Hypothalamus (tissue), 51 donors: ENCODE measurements at places on chromosomes 4 and X.

- DNase-seq, result no peak
Measured at GRCh38 chrX:143869018-143869417, 14.9 kb upstream of the UBE2NL start.

- DNase-seq, result no peak
Measured at GRCh38 chr4:149738156-149738555, 77.5 kb downstream of the IQCM start.

DNA sequence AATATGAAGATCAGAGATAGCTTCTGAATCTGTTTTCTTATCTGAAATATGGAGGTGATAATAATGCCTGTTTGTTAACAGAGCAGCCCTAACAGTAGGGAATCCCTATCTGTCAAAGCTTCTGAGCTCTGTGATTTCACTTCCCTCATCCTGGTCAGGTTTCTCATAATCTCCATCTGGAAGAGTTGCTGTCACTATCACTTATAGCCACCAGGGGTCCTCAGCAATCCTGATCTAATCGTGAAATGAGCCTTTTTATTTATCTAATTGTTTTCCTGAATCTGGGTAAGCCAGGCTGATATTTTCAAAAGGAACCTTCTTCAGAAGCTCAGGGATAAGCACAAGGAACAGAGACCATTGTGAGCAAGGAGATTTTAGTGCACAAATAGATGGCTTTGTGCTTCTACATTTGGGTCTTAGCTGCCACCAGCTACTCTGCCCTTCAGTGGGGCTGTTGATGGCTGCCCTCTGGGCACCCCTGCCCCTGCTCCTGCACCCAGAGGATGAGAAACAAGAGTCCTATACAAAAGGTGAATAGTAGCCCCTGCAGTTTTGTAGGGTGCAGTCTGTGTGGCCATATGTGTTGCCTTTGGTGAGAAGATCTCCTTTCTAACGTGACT, 196.4 kb upstream of the RADX start:
- no peak for DNase-seq

GRCh38 chr4:164442180-164442579, 311.8 kb upstream of the SMIM31 start:
- no peak for DNase-seq

- DNase-seq, result no peak
Measured at GRCh38 chr4:4202510-4202909, 24.2 kb downstream of the OTOP1 start.

- DNase-seq, result no peak
Measured at GRCh38 chrX:48983896-48984295, 12.3 kb upstream of the KCND1 start.

- peak; percentile 21 for DNase-seq
Measured at GRCh38 chr4:153651587-153651986, 32.5 kb upstream of the TLR2 start.

- DNase-seq, result no peak
Measured at GRCh38 chr4:141389649-141390048, 169.0 kb downstream of the ZNF330 start.

DNA sequence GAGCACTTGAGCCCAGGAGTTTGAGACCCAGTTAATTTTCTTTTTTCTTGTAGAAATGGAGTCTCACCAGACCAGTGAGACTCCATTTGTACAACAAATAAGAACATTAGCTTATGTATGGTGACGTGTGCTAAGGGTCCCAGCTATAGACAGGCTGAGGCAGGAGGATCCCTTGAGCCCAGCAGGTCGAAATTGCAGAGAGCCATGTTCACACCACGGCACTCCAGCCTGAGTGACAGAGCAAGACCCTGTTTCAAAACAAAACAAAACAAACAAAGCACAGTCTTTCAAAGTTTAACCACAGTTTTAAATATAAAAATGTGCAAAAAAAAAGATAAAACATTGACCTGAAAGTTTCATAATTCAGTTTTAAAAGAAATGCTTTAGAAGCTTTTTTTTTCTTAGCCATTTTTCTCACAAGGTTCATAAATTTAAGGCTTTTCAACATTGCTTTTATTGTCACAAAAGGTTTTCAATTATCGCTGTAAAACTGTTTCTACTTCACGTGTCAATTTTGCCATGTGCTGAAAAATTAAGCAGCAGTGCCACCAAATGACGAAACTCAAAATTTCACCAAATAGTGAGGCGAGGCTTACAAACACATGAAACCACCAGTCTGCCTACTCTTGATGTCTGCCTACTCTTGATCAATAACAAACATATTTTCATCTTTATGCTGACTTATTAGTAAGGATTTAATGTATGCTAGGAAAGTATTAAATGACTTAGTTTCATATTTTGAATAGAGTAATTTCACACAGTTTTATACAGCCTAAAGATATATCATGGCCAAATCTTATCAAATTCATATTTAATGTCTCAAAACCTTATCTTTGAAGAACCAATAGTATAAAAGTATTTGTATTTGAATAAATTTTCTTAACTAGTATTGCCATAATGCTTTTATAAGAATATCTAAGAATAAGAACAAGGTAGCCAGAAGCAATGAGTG, 126.3 kb downstream of the NEK1 start:
- DNase-seq, result peak; percentile 34

DNA sequence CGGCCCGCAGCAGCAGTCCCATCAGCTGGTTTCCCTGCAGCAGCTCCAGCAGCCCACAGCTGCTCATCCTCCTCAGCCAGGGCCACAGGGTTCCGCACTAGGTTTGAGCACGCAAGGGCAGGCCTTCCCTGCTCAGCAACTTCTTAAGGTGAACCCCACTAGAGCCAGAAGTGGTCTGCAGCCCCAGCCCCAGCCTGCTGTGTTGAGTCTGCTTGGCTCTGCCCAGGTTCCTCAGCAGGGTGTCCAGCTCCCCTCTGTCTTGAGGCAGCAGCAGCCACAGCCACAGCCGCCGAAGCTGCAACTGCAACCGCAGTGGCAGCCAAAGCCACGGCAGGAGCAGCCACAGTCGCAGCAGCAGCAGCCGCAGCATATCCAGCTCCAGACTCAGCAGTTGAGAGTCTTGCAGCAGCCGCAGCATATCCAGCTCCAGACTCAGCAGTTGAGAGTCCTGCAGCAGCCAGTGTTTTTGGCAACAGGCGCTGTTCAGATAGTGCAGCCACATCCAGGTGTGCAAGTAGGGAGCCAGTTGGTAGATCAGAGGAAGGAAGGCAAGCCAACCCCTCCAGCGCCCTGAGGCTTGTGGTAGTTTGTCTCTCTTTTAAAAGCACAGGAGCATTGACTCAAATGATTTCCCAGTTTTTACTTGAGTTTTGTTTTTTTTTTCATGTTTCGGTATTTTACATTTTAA, 4.6 kb downstream of the SUPT20HL1 start:
- no peak for DNase-seq

GRCh38 chrX:22737541-22737940, 262.2 kb upstream of the DDX53 start:
- no peak for DNase-seq

GRCh38 chr4:146975527-146975926, 29.9 kb upstream of the TTC29 start:
- no peak for DNase-seq

DNA sequence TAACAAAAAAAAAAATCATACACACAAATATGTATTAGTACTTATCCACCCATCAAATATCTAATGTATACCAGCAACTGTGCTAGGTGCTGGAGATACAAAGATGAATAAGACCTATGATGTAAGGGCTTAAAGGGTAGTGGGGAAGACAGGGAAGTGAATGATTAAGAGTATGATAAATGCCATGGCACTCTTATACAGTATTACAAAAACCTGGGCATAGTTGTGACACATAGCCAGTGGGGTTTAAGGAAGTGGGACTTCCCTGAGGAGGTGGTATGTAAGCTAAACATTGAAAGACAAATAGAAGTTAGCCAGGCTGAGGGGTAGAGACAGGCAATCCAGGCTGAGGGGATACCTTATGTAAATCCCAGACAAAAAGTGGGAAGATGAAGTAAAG, 23.5 kb downstream of the CHM start:
- DNase-seq, result no peak

GRCh38 chr4:16598597-16599206, 299.7 kb downstream of the LDB2 start:
- DNase-seq, result no peak

DNA sequence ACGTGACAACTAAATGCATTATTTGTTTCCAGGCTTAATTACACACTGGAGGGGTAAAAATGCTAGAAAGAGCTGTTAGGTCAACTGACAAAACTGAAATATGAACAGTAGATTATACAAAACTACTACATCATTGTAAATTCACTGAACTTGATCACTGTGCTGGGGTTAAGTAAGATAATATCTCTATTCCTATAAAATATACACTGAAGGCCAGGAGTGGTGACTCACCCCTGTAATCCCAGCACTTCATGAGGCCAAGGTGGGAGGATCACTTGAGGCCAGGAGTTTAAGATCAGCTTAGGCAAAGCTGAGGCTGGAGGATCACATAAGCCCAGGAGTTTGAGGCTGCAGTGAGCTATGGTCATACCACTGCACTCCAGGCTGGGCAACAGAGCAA, 31.8 kb upstream of the NKX6-1 start:
- DNase-seq, result no peak

GRCh38 chrX:67544281-67545035, 637 bp downstream of the AR start:
- DNase-seq, result peak; percentile 4

DNA sequence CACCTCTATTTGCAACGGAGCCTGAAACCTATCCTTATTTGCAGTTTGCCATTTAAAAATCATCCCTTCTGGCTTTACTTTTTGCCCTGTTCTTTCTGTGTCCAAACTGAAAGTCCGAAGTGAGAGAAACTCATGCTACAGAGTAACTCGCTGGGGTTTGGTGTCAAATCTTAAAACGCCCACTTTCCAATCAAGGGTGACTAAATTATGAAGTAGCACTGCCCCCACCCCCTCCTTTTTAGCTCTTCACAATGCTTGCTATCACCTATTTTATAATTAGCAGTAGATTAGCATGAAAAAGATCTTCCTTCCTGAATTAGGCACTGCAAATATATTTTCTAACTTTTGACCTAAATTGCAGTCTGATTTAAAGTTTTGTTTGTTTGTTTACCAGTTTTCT, 52.5 kb downstream of the VGLL1 start:
- DNase-seq, result no peak

DNA sequence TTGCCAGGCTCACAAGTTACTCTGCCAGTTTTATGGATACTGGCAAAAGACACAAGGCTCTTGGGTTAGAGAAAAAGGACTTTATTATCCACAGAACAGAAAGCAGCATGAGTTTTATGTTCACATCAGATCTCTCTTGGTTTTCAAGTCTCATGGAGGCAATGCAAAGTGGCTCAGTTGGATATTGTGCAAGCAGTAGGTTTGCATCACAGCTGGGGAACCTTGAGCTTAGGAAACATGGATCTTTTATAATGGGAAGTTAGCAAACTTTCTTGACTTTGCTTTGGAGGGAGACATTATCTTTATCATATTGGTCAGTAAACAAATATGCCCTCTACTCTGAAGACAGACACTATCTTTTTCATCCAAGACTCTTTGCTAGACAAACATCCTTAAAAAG, 109.2 kb upstream of the GRPR start:
- no peak for DNase-seq

- DNase-seq, result no peak
Measured at GRCh38 chrX:14899607-14900006, 26.4 kb downstream of the MOSPD2 start.

- no peak for DNase-seq
Measured at GRCh38 chr4:26173619-26174018, 147.2 kb upstream of the RBPJ start.

DNA sequence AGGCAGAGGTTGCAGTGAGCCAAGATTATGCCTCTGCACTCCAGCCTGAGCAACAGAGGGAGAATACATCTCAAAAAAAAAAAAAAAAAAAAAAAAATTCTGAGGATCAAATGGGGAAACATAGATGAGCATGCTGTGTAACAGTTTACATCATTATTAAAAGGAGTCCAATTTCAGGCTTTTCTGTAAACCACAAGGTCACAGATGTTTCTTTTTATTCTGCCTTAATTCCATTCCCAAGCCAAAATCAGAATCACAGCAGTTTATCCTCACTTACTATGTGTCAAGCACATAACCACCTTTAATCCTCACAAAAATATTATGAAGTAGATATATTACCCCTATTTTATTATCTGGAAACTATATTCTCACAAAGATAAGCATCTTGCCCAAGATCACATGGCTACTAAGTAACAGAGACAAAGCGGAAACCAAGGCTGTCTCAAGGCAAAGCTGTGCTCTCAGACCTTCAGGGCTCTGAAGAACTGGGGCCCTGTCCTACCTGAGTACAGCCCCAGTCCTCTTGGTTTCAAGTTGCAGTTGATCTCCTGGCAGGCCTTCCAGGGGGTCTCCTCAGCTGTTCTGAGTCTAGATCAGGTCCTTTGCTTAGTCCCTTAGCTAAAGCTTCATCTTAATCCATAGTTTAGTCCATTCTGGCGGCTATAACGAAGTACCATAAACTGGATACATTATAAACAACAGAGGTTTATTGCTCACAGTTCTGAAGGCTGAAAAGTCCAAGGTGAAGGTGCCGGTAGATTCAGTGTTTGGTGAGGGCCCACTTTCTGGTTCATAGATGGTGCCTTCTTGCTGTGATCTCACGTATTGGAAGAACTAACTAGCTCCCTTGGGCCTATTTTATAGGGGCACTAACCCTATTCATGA, 141.3 kb downstream of the PALLD start:
- DNase-seq, result no peak

- no peak for DNase-seq
Measured at GRCh38 chr4:110075083-110075738, 123.2 kb downstream of the ELOVL6 start.

GRCh38 chrX:46670316-46670715, 88.6 kb downstream of the SLC9A7 start:
- no peak for DNase-seq
